KG1 (cell line): ENCODE measurements at places on chromosomes 3 and 15.

DNA sequence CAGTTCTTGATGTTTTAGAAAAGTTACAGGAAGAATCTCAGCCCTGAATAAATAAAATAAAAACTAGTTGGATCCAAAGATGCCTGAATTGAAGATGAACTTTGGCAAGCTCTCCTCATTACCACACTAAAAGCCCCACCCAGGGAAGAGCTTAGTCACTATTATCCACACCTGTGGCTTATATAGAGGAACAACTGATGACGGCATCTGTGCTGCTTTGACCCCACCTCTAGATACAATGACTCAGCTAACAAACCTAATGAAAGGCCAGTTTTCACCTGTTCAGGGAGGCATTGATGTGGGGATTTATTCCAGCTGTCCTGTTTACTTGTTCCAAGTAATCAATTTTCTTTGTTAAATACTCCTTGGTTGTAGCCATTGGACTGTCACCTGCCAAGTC, 604.7 kb upstream of the EPHA6 start:
- no peak for DNase-seq

GRCh38 chr3:135023996-135024658, 229.1 kb downstream of the EPHB1 start:
- DNase-seq, result no peak

- no peak for DNase-seq
These were observed at the start of the genes LRRC49 and THAP10 for GRCh38 chr15:70892002-70892911. Gene LRRC49, plus strand, starts transcription at chr15:70892826. Its CDS starts 69 bp downstream, at chr15:70892895. Gene THAP10, minus strand, starts transcription at chr15:70892433. Its CDS starts 161 bp downstream, at chr15:70892272.

GRCh38 chr15:35466476-35466875, 79.5 kb downstream of the DPH6 start:
- DNase-seq, result no peak

DNA sequence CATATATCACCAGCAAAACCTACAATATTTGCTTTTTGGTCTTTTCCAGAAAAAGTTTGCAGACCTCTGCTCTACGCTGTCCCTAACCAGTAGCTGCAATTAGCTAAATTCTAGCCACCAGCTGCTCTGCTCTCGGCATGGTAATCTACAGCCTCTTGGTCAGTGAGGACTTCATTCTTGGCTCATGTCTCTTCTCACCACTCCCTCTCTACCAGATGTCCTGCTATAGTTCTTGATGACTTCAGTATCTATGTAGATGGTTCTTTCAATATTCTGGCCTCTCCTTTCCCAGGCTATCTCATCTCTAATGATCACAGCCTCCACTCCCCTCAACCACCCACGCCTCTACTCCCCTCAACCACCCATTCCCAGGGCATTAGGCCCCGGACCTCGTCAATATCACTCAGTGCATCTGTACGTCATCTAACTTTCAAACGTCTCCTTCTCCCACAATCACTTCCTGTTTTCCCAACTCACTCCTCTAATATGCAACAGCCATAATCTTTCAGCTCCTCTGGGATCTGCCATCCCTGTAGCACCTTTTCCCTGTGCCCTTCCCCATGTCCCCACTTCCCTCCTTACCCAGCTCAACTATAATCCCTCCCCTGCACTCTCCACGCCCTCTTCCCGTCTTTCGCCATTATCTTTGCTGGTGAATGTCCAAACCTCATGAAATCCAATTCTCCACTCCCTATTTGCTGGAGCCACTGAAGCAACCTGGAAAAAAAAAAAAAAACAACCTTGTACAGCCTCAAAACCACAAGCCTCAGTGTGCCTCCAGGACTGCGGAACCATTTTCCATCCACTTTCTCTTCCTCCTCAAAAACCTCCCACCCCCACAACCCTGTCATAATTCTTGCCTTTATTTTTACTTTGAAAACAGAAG, 429.4 kb upstream of the PROK2 start:
- DNase-seq, result no peak

- no peak for DNase-seq
These were observed 101.2 kb downstream of the IQSEC1 start for GRCh38 chr3:12972043-12972442.

GRCh38 chr3:40623567-40623966, 98.8 kb downstream of the ZNF621 start:
- DNase-seq, result peak; percentile 33

GRCh38 chr3:133869586-133869985, 26.1 kb downstream of the RAB6B start:
- no peak for DNase-seq

DNA sequence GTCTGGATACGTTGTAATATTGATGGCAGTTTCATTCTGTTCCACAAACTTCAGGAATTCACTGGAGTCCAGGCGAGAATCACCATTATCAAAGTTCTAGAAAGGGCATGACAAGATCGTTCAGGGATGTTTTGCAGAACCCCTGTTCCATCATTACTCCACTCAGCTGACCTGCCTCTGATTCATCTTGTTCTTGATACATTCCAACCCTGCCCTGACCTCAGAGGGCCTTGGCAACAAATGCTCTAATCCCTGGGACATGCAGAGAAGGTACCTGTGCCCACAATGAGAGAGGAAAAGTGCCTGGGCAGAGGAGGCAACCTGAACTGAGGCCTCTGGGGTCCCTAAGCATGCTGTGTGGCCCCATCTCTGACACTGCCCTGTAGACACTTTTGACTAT, 45.9 kb downstream of the FSTL1 start:
- DNase-seq, result no peak

- no peak for DNase-seq
These were observed 193.9 kb downstream of the ZNF621 start for GRCh38 chr3:40718681-40719080.

GRCh38 chr3:101847328-101847727, 2.0 kb upstream of the NFKBIZ start:
- DNase-seq, result no peak

GRCh38 chr3:158260392-158260791, 150.5 kb downstream of the RSRC1 start:
- DNase-seq, result no peak

GRCh38 chr3:63877737-63878393, 14.2 kb downstream of the ATXN7 start:
- DNase-seq, result no peak

DNA sequence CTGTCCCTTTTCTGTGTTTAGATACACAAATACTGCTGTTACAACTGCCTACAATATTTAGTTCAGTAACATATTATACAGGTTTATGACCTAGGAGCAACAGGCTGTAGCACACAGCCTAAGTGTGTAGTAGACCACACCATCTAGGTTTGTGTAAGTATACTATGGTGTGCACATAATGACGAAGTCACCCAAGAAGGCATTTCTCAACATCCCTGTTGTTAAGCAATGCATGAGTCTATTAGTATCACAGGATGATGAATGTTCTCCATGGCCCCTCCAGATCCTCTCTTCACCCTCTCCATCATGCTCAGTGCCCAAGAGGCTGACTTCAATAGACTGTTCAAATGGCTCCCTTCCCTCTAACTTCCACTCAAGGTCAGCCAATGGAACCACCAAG, 14.6 kb upstream of the SEC62 start:
- no peak for DNase-seq

DNA sequence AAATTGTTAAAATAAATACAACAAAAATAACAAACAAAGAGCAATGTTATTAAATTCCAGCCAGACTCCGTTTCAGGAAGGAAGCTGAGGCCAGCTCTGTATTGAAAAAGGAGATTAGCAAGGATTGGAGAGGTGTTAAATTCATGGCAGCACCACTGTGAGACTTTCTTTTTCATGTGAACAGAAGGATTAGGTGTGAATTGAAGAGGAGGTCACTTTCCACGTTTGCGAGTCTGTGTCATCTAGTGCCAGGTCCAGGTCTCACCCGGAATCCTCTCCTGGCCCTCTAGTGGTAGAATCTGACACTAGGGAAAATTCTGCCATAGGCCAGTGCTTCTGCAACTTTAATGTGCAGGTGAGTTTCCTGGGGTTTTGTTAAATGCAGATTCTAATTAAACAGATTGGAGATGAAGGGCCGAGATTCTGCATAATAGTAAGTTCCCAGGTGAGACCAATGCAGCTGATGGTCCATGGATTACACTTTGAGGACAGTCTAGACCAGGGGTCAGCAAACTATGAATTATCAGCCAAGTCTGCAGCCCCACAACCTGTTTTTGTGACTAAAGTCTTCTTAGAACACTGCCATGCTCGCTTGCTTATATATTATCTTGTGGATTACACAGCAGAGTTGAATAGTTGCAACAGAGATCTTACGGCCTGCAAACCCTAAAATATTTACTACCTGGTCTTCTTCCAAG, 9.2 kb upstream of the SLC6A1 start:
- DNase-seq, result no peak

DNA sequence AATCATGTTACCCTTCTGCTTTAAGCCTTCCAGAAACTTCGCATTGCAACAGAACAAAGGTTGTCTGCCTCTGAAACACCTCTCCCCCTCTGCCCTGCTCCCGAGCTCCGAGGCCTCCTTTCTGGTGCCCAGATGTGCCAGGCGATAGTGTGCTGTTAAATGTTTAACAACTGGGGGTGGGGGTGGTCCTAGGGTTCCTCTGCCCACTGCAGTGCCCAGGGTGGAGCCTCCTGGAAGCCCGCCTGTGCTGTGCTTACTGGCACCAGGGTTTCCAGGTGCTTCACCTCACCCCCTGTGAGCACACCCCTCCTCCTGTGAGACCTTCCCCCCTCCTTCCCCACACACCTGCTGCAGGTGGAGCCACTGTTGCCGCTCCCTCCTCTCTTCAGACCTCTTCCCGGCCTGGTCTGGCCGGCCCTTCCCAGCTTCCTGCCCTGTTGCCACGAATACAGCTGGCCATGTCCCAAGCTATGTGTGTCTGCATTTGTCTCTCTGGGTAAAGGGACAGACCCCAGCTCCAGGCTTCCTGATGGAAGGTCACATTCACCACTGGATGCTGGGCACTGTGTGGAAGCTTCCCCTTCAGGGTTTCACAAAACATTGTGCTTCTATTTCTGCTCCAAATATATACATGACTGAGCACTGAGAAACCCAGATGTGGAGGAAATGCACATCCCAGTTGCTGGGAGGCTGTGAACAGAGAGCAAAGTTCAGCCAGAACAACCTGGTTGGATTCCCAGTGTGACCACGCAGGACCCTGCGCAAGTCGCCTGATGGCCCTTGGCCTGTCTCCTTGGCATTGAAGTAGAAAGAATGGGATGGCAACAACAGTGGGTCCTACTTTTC, 37.2 kb downstream of the MGLL start:
- DNase-seq, result no peak

GRCh38 chr3:190616637-190617036, 102.8 kb downstream of the IL1RAP start:
- DNase-seq, result no peak

DNA sequence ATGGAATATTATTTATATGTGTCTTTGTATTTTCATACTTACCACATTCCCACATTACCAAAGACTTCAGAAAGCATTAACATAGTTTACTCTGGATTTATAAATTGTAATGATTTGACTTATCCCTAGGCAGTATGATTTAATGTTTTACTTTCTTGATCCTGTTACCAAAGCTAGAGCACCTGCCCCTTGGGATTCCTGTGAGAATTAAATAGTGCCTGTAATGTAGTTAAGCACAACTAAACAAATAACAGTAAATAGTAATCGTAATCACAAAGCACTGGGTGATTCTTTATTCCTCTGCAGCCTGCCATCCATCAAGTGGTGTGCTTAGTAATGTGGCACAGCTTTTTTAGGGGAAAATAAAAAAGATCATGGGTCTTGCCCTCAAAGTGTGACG, 39.1 kb downstream of the ATP2C1 start:
- DNase-seq, result no peak

DNA sequence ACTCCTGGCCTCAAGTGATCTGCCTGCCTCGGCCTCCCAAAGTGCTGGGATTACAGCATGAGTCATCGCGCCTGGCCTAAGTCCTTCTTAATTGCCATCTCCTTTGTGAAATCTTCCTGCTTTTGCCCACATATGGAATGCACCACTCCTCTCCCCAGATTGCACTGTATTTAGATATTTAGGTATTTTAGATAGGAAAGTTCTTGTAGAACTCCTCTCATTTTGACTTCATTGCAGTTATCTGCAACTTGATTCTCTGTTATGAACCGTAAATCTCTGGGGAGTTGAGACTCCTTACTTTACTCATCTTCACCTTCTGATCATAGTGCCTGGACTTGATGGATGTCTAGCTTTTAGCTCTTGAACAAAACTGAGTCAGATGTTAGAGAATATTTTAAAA, 150.7 kb downstream of the AKAP13 start:
- DNase-seq, result no peak

- DNase-seq, result no peak
These were observed 393.7 kb downstream of the LSAMP start for GRCh38 chr3:116051586-116051985.

DNA sequence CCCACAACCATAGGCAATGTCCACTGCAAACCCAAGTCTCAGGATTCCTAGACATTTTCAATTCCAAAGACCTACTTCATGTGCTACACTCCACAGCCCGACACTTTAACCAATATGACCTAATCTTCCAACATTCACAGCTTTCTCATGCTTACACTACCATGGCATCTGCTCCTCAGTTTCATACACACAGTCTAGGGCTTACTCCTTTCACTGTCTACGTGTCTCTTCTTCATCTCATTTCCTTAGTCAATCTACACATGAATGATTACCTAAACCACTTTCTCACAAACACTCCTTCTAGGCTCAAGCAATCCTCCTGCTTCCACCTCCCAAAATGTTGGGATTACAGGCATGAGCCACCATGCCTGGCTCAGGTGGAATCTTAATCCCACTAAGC, 106.3 kb downstream of the STAG1 start:
- no peak for DNase-seq

DNA sequence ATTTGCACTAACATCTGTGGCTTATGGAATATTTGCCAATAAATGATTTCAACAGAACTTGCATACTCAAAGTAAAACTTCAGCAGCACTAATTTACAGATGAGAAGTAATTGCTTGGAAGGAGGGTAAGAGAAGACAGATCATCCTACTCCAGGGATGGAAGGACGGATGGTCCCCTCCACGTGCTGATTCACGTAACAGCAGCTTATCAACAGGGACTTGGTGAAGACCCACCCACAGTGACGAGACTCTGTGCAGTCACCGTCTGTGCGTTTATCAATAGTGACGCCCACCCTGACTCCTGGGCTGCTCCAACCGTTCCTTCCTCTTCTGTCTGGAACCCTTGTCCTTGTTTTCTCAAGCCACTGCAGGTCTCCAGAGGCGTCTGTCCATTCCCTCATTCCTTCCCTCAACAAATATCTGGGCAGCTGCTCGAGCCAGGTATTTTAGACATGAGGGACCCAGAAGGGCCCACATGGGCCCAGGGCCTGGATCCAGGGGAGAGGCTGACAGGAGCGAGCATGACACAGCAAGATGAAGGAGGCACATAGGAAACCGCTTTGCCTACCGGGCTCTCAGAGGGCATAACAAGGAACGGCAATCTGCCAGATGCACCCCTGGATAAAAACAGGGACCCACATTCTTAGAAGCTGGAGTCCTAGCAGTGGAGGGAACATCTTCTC, 33.3 kb downstream of the PCSK6 start:
- DNase-seq, result no peak

DNA sequence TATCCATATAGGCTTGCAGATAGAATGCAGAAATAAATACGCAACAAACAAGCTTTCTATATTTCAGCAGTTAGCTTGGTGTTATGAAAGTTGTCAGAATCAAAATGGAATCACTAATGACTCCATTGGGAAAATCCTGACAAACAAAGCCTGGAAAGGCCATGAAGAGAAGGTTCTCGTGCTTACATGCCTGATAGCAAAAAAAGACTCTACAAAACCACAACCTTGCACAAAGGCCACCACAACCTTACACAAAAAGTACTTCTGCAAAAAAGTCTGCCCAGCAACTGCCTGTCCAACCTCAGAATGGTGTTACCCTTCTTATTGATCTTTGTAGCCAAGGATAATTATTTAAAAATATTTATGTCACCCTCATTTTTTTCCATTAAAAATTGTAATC, 14.4 kb upstream of the PLSCR1 start:
- DNase-seq, result no peak

GRCh38 chr3:128112357-128112968, 11.1 kb downstream of the RUVBL1 start:
- no peak for DNase-seq

GRCh38 chr3:17799312-17799711, 56.9 kb upstream of the TBC1D5 start:
- DNase-seq, result no peak
